Upper lobe of right lung (tissue), 1 donor: ENCODE measurements at places on chromosomes 3 and 15.

- DNase-seq = no peak
These were observed 50.1 kb downstream of the LYSMD4 start for GRCh38 chr15:99683000-99683670.

DNA sequence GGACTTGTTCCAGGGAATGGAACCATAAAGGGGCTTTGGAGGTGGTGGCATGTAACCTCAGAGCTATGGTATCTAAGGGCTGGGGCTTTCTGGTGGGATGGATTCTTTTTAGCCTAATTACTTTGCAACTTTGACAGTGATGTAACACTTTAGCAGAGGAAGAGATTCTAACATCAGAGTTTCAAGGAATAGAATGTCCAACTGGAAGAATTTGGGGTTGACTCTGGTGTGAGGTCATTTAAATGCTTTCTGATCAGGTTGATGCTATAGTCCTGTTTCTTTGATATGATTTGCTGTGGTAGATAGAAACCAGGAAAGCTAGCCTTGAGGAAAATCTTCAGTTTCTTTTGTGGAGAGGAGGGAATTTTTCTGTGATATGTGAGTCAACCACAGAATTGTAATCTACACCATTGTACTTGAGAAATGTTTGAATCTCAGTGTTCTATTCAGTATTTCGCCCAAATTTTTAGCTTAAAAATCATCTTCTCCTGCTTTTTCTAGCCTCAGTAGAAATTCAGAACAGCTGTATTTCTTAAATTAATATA is 40.0 kb downstream of the ATP2C1 start:
- DNase-seq = no peak

GRCh38 chr3:130823241-130823884 is 70.5 kb upstream of the ATP2C1 start:
- no peak for DNase-seq

- DNase-seq = peak; percentile 73
These were observed 17.6 kb downstream of the C15orf62 start for GRCh38 chr15:40787344-40787841.

- no peak for DNase-seq
These were observed 339.6 kb upstream of the TBL1XR1 start for GRCh38 chr3:177536873-177537272.
